ENCODE measurements at places on chromosomes 12 and 14. TPM values are rescaled to one million over a fixed set of nuclear protein-coding genes. Genes with fewer than 3 reads are reported as not detected.

The AVPR1A gene
- total RNA-seq: 0.15 TPM

The AKAP6 gene
- total RNA-seq: 0.47 TPM

The GLIPR1 gene
- 91.4 TPM for total RNA-seq

The KIF5A gene
- 0.72 TPM for total RNA-seq

DNA sequence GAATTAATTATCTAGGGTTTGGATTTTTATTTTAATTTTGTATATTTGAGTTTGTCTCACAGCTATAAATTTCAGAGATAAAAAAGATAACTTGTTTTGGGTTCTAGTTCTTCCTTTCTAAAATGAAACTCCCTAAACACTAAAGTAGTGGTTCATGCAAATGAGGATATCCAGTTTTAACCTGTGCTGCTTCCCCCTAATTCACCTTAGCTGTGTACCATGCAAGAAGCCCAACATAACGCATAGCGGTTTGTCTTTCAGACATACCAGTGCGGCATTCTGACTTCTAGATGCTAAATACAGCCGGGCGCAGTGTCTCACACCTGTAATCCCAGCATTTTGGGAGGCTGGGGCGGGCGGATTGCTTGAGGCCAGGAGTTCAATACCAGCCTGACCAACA lies 288.6 kb upstream of the NPAS3 start:
- DNase-seq: no peak

DNA sequence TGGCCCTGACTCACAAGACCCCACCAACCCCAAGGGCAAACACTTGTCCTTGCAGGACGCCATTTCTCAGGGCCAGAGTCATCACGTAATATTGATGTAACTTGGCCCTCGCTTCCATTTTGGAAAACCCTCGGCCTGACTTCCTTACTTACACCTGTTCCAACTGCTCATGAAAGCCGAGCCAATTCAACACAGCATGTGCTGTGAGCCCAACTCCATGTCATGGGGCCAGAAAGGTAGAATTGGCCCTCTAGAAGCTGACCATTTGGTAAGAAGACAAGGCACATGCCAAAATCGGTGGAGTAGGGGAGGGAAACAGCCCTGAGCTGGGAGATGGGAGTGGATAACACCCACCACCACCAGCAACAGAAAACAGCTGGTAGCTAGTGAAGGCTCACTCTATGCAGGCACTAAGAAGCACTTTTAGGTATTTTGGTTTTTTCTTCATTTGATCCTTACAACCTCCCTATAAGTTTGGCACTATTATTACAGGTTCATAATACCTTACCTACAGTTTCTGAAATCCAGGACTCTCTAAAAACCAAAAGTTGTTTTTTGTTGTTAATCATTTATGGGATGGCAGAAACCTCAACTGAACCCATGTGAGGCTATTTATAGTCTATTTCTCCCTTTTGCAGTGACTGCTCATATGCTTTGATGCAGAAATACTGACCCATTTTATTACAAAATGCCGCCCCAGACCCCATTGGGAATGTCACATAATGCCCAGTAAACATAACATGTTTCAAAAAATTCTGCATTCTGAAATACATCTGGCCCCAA lies 6.5 kb downstream of the TTC7B start:
- DNase-seq: no peak

DNA sequence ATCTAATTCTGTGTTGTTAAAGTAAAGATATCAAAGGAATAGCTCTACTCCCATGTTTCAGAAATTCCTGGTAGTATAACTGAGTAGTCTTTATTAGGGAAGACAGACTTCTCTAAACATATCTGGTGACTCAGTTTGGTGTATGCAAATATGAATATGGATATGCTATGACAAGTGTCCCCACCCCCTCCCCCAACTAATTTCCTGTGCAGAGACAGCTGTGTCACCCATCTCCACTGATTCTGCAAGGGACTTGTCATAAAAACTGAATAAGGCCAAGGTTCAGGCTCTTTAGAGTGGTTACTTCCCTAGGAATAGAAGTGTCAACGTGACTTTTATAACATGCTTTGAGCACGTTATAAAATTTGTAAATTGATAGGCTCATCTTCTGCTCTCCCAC lies 429.1 kb downstream of the DAD1 start:
- no peak for DNase-seq

- DNase-seq: no peak
Observed at GRCh38 chr14:102610968-102611811, 18.7 kb downstream of the RCOR1 start.

DNA sequence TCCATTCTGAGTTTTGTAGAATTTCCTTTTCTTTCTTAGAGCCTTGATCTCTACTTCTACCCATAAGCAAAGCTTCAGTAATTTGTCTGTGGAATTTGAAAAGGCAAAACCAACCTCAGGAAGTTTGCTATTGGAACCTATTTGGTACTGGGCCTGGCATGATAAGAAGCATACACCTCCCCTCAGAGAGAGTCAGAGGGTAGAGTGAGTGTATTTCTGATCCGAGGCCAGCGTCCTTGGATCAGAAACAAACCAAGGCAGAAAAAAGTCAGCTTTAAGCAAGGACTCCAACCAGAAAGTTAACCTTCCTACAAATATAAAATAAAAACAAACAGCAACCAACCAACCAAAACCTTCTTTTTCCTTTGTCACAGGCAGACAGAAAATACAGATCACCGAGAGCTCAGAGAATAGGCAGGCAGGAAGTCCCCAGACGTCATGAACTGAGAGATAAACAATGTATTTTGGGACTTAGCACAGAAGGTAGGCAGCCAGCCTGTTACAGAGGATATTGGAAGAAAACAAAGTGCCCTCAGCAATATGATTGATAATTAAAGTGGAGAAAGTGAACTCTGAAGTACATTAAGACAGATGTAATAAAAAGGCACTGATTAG lies 141.5 kb downstream of the NEDD1 start:
- DNase-seq: no peak

DNA sequence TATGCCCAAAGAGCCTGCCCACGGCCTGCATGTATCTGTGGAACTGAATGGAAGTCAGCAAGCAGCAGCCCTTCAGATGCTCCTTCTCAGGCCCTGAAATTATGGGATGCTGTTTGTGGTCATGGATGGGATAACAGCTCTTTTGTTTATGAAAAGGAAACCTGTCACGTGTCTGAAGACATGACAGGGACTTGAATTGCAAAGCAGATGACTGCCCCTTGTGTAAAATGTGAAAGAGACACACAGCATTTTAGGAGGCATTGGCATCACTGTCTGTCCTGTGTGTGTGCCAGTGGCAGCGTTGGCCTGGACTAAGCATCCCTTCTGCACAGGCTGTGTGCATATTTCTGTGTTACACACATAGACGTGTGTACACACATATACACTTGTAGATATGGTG lies 192.1 kb downstream of the VRK1 start:
- DNase-seq: no peak

GRCh38 chr12:58884916-58885315 lies 35.4 kb downstream of the LRIG3 start:
- no peak for DNase-seq

GRCh38 chr12:132154941-132155770 lies 10.9 kb downstream of the NOC4L start:
- no peak for DNase-seq

- no peak for DNase-seq
Observed at GRCh38 chr14:25010471-25010870, 39.5 kb downstream of the STXBP6 start.
